Stimulated activated CD4-positive, alpha-beta T cell treated with anti-CD3 and anti-CD28 coated beads, Interleukin-4, amount 100 ng/mL, for 4 hours (primary cell): ENCODE measurements at places on chromosomes 16 and 17.
A peak's percentile ranks its signal among the peaks of the same experiment; 100 is the strongest.

DNA sequence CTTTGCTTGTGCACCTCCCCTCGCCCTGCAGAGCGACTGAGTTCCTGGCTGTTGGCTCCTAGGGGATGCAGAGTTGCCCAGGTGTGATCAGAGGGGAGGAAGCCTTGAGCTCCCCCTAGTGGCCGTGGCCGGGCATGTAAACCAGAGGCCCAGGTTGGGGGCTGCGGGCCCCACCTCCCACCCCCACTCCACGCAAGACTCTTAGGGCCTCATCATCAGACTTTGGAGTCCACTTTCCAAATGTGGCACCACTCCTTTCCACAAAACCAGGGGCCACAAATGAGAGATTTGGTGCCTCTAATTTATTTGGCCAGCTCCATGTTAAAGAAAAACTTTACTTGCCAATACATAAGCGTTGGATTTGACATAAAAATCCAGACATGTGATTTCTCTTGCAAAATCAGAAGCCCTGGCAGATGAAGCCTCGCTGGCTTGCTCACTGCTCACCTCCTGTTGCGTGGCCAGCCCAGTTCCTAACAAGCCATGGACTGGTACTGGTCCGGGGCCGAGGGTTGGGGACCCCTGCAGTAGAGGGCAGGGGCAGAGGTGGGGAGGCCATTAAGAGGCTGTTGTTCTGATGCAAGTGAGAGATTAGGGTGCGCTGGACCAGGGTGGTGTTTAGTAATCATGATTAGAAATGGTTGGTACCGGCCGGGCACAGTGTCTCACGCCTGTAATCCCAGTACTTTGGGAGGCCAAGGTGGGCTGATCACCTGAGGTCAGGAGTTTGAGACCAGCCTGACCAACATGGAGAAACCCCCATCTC lies 28.7 kb upstream of the GAS7 start:
- peak; percentile 30 for DNase-seq

GRCh38 chr16:11992586-11993524 lies 16.3 kb downstream of the SNX29 start:
- no peak for DNase-seq

- DNase-seq, result peak; percentile 36
Measured at GRCh38 chr17:64320613-64321553, 57.8 kb upstream of the TEX2 start.

DNA sequence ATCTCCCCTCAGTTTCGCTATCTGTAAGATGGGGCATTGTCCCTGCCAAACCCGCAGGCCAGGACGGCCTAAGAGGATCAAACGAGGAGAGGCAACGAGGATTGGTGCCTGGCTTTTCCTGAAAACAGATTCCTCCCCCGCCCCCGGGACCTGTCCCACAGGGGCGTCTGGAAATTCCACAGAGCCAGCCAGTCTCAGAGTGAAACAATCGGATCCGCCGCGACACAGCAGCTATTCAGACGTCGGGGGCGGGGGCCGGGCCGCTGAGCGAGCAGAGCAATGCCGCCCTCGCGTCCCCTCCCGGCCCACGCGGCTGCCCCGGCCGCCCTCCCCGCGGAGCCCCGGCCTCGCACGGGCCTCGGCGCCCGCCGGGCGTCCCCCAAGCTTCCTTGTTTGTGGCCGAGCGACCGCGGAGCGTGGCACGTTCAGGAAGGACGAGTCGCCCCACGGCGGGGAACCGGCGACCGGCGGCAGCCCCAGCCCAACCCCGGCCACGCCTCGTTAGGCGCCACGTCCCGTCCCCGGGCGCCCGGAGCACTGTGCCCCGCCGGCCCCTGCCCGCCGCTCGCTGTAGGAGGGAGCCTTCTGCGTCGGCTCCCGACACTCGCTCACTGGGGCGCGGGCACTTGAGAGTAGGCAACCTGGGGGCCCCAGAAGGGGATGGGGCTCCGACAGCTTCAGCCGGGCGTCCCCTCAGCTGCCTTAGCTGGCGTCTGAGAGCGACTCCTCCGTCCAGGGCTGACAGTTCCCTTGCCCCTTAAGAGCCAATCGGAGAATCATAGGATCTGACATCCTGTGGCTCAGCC lies 29.6 kb upstream of the PHOSPHO1 start:
- DNase-seq, result peak; percentile 59

- DNase-seq, result no peak
Measured at GRCh38 chr17:72053036-72053435, 67.8 kb upstream of the SOX9 start.

GRCh38 chr16:52573365-52574299 lies 26.7 kb upstream of the TOX3 start:
- DNase-seq, result no peak

- DNase-seq, result no peak
Measured at GRCh38 chr16:27613238-27613791, 63.4 kb downstream of the KATNIP start.

- DNase-seq, result no peak
Measured at GRCh38 chr17:43905985-43906852, 1.1 kb downstream of the MPP2 start.

DNA sequence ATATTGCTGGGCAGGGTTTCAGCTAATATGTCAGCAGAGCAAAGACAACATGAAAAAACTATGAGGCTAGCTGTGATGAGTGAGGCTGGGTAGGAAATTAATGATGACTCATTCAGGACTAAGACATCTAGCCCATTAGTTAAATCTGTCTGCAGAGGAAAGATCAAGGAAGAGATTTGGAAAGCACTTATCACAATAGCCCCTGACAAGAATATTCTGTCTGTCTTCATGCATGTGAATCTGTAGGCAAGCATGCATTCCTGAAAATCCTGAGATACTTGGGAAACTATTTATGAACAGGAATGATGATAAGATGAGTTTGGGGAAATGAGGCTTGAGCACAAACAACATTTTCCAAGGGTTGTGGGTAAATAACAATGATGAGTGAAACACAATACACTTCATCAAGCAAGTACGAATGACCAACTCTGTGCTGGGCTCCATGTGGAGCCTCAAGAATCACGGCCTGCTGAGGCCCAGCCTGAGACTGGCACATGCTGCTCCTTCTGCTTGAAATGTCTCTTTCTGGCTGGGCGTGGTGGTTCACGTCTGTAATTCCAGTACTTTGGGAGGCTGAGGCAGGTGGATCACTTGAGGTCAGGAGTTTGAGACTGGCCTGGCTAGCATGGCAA lies 96.5 kb upstream of the ASIC2 start:
- no peak for DNase-seq

DNA sequence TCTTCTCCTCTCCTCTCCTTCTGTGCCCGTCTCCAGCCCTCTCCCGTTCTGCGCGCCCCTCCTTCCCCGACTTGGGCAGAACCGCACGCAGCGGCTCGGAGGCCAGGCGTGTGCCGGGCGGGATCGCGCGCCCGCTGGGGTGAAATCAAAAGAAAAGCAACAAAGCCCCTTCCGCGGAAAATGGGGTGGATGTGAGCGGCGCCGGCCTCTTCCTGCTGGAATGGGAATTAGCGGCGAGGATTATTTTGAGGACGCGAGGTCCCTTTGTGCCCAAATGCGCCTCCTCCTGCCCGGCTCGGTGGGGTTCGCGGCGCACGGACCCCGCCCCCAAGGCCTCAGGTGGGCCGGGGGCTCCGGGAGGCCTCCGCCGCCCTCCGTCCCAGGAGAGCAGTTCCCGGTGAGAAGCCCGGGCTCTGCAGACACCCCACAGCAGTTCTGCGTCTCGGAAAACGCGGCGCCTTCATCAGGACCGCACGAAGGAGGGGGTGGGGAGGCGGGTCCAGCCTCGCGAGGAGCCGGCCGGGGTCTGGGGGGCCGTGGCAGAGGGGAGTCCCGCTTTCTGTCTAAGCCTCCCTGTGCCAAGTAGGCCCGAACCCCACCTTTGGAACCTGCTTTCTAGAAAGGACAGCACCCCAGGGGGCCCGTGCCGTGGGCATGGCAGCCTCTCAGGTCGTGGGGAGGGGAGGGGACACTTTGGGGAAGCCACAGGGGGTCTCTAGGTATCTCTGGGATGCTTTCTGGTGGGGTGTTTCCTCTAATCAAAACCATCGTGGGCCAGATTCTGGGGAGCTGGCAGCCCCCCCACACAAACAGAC lies 91.0 kb upstream of the CBX4 start:
- DNase-seq, result no peak

GRCh38 chr17:75914643-75915267 lies 10.1 kb upstream of the MRPL38 start:
- no peak for DNase-seq

- no peak for DNase-seq
Measured at GRCh38 chr16:85291302-85292148, 179.3 kb upstream of the CIBAR2 start.

DNA sequence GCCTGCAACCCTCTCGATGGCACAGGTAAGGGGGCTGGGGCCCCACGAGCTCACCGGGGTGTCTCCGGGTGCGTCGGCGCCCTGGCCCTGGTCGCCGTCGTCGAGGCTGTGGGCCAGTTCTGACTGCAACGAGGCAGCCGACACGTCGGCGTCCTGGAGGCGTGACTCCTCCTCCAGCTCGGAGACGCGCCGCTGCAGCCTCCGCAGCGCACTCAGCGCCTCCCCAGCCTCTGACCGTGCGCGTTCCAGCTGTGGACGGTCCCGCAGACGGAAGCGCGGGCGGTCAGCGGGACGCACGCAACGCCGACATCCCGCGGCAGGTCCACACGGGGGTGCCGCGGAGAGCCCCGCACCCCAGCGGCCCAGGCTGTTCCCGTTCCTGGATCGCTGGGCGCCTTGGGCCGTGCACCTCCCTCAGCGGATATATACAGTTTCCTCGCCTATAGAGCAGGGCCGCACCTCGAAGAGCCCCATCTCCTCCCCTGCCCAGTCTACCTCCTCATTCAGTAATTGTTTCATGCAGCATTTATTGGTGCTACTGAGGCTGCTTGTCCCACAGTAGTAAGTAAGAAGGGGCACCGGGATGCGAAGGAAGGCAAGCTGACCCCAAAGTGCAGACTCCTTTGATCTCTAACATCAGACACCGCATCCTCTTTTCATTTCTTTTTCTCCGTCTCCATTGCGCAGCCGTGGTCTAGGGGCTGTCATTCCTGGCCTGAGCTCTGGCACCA lies 5.8 kb downstream of the THOC6 start:
- peak; percentile 39 for DNase-seq

DNA sequence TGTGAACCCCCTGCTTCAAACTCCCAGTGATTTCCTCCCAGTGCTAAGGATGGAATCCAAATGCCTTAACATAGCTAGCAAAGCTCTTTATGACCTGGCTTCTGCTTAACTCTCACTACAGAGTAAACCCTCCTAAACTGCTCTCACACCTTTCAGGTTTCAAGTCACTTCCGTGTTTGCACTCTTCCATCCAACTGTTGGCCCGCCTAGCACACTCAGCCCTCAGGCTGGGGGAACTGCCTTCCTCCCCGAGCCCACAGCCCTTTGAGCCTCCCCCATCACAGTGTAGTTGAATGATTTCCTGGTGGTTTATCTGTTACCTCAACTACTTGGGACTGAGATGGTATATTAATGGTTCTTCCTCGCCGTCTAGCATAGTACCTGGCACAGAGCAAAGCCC lies 342.5 kb downstream of the NPIPA8 start:
- DNase-seq, result no peak

DNA sequence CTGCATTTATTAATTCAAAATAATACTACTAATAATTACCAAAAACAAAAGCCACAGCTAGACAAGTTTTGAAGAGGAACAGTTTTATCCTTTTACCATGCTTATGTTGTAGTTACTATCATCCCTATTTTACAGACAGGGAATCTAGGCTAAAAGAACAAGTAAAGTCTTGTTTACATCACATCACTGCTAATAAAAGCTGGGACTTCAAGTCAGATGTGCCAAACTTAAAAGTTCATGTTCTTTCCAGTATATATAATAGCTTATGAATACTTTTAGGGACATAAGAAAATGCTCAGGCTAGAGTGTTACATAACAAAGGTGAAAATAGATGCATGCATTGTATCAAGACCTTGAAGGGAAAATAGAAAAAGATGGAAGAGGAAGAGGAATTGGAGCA lies 234.2 kb downstream of the CDH11 start:
- no peak for DNase-seq

DNA sequence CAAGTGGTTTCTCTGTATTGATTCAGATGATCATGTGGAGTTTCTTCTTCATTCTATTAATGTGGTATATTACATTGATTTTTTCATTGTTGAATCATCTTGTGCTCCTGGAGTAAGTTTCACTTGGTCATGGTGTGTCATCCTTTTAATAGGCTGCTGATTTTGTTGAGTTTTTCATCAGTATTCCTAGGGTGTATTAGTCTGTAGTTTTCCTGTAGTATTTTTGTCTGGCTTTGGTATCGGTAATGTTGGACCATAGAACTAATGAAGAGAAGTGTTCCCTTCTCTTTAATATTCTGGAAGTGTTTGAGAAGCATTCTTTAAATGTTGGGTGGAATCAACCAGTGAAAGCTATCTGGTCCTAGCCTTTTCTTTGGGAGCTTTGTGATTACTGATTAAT lies 99.0 kb downstream of the OMG start:
- DNase-seq, result no peak
